Activated T-cell treated with anti-CD3 and anti-CD28 coated beads, Interleukin-2, amount 50 U/mL, for 24 hours (primary cell): ENCODE measurements at places on chromosomes 5 and 9.

- peak; percentile 77 for DNase-seq
Measured at GRCh38 chr9:92954049-92954861, 6.9 kb downstream of the FGD3 start.

DNA sequence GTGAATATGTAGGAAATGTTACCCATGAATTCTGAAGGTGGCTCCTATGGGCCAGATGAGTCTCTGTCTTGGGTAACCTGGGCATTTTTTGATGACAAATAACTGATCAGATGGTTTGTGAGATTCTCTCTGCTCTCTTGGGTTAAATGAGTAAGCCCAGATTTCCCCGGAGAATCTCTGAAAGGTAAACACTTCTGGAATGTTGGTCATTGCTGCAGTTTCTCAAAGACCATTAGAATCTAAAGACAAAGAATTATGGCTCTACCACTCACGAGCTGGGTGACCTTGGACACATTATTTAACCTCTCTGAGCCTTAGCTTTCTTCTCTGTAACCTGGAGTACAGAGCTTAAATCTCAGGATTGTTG is 191.2 kb downstream of the DAB2IP start:
- DNase-seq = no peak

DNA sequence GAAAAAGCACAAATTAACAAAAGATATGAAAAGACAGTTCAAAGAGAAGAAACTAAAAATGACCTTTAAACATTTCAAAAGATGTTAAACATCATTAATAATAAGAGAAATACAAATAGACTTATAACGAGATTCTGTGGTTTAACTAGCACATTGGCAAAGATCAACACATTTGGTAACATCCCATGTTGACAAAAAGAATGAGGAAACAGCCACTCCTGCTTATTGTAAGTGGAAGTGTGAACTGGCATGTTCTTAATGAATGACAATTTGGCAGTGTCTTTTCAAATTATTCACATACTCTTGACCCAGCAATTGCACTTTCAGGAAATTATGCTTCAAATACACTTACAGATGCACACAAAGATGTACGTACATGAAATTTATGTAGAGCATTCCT is 176.3 kb downstream of the TLE1 start:
- no peak for DNase-seq

DNA sequence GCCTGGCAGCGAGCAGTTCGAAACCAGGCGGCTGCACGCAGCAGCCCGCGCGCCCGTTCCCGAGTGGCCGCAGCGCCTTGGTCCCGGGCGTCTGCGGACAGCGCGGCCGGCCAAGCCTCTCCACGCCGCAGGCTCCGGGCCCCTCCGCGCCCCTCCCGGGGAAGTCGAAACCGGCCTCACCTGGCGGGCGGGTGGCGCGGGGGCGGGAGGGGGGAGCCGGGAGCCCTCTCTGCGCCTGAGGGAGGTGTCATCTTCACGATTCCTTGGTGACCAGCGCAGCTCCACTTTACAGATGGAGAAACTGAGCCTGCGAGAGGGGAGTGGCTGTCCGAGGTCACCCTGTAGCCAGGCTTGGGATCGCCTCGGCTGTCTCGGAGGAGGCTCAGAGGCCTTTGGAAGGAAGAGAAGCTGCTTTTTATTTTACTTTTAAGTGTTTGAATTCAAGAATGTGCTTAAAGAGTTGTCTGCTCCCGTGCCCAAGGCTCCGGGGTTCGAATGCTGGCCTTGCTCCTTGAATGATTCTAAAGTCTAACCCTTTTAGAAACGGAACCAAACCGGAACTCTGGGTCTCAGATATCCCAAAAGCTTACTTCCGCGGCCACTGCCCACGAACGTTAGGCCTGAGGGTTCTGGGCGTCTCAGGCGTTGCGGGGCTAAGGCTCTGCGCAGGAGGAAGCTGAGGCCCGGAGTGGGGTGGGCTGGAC is 662 bp downstream of the SUSD3 start:
- DNase-seq = peak; percentile 69

DNA sequence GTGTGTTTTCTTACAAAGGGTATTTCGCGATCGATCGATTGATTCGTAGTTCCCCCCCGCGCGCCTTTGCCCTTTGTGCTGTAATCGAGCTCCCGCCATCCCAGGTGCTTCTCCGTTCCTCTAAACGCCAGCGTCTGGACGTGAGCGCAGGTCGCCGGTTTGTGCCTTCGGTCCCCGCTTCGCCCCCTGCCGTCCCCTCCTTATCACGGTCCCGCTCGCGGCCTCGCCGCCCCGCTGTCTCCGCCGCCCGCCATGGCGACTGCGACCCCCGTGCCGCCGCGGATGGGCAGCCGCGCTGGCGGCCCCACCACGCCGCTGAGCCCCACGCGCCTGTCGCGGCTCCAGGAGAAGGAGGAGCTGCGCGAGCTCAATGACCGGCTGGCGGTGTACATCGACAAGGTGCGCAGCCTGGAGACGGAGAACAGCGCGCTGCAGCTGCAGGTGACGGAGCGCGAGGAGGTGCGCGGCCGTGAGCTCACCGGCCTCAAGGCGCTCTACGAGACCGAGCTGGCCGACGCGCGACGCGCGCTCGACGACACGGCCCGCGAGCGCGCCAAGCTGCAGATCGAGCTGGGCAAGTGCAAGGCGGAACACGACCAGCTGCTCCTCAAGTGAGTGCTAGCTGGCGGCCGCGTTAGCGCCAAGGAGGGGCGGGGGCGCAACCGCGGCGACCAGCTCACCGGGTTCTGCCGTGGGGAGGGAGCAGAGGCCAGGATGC is 480 bp downstream of the LMNB1 start:
- peak; percentile 78 for DNase-seq

DNA sequence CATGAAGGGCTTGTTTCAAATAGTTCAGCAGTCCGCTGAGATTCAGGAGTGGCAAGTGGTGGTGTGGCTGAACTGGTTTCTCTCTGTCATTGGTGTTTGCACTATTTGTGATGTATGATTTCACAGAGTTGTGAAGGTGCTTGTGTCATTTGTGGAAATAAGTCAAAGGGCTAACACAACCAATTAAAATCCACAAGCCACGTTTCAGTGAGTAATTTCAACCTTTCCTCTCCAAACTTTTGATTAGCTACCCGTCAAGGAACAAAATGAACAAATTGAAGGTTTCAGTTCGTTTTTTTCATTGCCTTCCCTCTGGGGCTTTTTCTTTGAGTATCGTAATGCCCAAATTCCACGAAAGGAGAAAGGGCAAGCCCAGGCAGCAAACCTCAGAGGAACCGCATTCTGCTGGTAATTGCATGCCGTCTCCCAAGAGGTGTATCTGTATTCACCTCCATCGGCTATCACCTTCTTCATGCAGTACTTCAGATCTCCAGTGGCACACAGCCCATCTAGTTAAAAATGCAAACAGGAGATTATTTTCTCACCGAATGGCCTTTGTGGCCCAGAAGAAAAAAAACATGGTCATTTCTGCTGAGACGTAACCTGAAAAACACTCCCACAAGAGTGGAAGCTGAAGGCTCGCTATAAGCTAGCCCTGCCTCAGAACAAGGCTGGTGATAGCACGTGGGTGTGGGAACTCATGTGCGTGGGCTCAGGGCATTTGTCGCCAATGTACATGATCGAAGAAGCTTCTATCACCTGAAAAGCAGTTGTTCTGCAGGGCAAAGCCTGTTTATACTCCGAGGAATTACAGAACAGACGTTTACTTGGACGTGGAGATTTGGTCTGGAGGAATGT is 197.1 kb downstream of the NR3C1 start:
- no peak for DNase-seq

DNA sequence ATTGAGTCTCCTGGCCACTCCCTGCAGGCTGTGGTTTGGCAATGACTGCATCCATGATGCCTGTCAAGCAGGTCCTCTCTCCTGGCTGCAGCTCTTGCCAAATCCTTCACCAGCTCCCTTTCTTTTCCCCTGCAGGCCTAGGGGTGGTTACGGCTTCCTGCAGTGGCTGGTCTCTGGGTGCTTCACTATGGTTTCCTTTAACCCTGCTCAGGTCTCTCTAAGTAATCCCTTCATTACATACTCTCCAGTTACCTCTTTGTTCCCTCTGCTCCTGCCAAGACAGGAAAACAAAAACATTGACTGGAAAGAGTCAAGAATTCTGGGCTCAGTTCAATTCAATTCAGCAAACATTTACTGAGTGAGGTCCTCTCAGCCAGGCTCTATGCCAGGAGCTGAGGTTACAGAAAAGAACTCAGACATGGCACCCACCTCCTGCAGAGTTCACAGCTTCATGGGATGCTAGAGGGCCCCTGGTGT is 19.8 kb upstream of the PTPN3 start:
- DNase-seq = no peak

DNA sequence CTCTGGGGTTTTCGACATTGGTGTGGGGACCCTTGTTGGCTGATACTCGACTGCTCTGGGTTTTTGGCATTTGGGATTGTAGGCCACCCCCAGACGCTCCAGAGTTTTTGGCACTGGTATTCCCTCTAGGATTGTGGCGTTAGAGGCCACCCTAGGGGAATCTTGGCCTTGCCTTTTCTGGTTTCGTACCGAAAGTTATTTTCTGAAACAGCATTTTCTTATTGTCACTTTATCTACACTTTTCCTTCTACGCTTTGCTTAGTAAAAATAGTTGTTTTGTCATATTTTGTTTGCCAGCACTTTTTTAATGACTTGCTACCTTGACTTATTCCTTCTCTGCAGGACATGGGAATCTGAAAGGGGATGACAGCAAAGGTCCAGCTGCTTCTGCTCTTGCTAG is 25.1 kb upstream of the CLPTM1L start:
- DNase-seq = no peak

- DNase-seq = no peak
Measured at GRCh38 chr9:107213561-107214028, 69.5 kb upstream of the RAD23B start.

DNA sequence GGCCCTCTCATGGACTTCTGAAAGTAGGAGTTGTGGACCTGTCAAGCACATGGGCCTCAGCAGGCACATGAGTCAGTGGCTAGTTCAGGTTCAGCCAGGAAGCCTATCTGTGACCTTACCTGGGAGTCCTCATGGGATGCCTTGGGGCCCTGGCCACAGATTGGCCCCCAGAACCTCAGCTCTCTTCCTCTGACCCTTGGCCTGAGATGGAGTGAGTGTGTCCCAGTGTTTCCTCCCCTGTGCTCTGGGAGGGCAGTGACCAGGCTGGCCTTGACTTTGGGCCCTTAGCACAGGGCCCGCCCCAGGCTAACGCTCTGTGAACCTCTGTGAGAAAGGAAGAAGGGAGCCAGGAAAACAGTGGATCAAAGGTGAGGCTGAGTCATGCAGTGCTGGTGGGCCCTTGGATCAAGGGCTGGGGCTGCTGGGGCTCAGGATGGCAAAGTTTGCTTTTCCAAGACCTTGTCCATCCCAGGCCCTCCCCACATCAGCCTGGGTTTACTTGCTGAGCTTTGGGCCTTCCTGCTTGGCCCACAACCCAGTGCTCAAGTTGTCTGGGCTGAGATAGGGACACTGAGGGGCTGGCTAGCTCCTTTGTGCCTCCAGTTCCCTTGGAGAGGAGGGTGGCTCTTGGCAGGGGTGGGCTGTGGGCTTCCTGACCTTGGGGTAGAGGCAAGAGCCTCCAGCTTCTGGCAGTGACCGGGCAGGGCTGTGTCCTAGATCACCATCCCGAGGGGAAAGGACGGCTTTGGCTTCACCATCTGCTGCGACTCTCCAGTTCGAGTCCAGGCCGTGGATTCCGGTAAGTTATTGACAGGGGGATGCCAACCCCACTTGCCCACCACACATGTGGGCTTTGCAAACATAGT is 41.4 kb downstream of the RGS3 start:
- DNase-seq = no peak

GRCh38 chr9:86529496-86530275 is 175.5 kb upstream of the TUT7 start:
- DNase-seq = no peak

DNA sequence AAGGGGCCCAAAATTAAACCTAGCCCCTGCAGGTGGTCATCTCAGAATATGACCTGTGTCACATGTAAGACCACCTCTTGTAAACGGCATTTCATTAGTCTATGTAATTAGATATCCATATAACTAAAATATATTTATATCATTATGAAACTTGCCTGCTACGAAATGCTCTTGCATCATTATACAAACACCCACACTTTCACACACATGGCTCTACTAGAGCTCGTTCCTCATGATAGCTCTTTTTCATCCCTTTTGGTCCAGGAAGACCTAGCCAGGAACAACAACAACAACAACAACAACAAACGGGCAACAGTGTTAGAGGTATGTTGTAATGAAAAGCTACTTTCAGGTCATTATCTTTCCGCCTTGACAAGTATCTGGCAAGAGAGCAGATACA is 58.6 kb downstream of the LHFPL2 start:
- DNase-seq = no peak

DNA sequence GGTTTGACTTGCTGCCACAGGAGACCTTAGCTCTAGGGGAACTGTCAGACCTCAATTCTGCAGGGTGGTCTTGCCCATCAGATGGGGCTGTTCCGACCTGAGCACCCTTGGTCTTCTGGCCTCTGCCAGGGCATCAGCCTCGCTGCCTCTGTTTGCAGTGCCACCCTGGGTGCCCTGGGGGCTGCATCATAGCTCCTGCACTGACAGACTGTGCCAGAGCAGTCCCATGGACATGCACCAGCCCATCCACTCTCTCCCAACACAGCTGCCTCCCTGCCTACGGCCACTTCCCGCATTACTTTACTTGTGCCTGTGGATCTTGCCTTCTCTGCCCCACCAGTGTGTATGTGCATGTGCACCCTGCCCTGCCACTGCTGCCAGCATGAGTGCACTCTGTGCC is 884.7 kb upstream of the ARRDC3 start:
- no peak for DNase-seq

- DNase-seq = no peak
Measured at GRCh38 chr5:150511578-150512367, 3.8 kb downstream of the NDST1 start.

GRCh38 chr5:133824661-133825254 is 143.7 kb downstream of the C5orf15 start:
- peak; percentile 34 for DNase-seq

DNA sequence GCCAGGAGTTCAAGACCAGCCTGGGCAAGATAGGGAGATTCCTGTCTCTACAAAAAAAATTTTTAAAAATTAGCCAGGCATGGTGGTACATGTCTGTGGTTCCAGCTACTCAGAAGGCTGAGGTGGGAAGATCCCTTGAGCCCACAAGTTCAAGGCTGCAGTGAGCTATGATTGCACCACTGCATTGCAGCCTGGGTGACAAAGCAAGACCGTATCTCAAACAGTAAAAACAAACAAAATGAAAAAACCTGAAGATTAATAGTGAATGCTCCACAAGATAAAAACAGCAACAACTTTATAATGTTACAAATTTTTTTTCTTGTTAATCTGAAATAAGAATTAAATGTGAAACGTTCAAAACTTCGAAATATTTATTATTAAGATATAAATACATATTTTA is 2.7 kb upstream of the TMEM267 start:
- DNase-seq = no peak

GRCh38 chr5:136453986-136454758 is 88.8 kb upstream of the TRPC7 start:
- no peak for DNase-seq

GRCh38 chr9:36437790-36438189 is 37.7 kb upstream of the RNF38 start:
- DNase-seq = no peak

- no peak for DNase-seq
Measured at GRCh38 chr9:26043431-26043830, 365.2 kb upstream of the TUSC1 start.

- no peak for DNase-seq
Measured at GRCh38 chr9:11618241-11618805, 1005.5 kb upstream of the PTPRD start.

- no peak for DNase-seq
Measured at GRCh38 chr5:102277144-102277543, 18.9 kb downstream of the SLCO4C1 start.
